H9 (cell line): ENCODE measurements at places on chromosomes 2 and 18.
A peak's percentile ranks its signal among the peaks of the same experiment; 100 is the strongest.

DNA sequence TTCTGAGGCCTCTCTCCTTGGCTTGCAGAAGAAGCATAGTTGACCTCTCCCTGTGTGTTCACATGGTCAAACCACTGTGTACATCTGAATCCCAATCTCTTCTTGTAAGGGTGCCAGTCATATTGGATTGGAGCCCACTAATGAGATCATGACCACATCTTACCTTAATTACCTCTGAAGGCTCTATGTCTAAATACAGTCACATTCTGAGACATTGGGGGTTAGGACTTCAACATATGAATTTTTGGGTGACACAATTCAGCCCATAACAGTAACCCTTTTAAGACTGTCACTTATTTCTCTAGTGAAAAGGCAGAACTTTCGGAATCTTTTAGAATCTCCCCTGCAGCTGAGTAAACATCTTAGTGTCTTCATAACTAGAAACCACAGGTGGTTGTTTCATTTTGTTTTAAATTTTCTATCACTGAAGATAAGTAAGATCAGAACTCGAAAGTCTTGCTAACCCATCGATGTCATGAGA, 33.3 kb downstream of the BMP10 start:
- DNase-seq, result no peak

GRCh38 chr2:216634370-216635148, 1.3 kb downstream of the IGFBP2 start:
- no peak for DNase-seq

DNA sequence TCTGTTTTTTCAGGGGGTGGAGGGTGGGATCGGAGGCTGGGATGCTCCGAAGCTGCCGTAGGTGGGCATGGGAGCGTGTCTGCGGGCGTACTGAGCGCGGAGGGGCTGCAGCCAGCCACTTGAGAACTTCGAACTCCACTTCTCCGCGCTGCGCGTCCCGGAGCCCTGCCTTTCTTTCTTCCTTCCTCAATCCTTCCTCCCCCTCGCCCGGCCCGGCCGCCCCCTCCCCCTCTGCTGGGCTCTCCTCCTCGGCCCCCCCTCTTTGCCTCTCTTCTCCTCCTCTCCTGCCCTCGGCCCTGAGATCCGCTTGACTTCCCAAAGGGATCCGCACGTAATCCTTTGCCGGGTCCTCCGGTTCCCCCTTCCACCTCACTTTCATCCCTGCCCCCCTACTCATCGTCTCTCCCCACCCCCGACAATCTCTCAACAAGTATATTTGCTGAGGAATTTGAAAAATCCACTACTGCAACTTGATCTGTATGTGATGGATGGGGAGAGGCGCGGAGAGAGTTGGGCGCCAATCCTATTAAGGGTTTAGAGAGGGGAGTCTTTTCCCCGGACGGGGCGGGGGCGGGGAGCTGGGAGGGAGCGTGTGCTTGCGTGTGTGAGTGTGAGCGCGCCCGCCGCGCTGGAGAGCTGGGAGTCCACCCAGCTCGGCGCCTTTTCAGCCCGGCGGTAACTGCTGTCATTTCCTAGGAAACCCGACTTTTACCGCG, 1.1 kb downstream of the GLI2 start:
- DNase-seq, result peak; percentile 72

DNA sequence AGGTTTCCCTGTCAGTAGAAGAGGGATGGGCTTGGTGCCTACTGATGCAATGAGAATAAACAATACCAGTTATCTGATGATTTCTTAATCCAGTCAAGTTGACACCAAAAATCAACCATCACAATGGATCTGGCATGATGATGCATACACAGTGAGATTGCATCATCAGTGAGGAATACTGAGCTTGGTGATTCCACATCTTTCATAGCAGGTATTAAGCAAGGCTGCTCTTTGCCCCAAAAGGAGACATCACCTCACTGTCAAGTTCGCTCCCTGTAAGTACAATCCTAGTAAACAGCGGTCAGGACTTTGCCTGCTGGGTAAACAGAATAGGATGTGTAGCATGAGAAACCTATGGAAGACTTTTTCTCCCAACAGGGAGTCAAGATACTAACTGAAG, 282.7 kb upstream of the CDH2 start:
- DNase-seq, result no peak

GRCh38 chr2:50315336-50315735, 716.6 kb downstream of the NRXN1 start:
- no peak for DNase-seq

DNA sequence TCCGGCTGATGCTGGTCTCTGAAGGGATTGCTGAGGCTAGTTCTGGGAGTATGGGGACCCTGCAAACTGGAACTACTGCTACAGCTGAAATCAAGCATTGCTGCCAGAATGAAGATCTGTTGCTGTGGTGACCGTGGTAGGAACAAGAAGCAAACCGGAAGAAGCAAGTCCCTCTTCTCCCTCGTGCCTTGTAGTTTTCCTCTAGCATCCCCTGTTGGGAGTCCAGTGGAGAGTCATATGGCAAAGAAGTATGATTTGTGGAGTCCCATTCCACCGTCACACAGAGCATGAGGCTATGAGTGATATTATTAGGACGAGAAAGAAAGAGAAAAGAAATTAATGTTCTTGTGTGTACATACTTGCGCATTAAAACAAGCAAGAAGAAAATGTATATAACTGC, 138.8 kb upstream of the SP5 start:
- no peak for DNase-seq

- no peak for DNase-seq
Measured at GRCh38 chr18:58955738-58956137, 91.1 kb downstream of the ZNF532 start.

DNA sequence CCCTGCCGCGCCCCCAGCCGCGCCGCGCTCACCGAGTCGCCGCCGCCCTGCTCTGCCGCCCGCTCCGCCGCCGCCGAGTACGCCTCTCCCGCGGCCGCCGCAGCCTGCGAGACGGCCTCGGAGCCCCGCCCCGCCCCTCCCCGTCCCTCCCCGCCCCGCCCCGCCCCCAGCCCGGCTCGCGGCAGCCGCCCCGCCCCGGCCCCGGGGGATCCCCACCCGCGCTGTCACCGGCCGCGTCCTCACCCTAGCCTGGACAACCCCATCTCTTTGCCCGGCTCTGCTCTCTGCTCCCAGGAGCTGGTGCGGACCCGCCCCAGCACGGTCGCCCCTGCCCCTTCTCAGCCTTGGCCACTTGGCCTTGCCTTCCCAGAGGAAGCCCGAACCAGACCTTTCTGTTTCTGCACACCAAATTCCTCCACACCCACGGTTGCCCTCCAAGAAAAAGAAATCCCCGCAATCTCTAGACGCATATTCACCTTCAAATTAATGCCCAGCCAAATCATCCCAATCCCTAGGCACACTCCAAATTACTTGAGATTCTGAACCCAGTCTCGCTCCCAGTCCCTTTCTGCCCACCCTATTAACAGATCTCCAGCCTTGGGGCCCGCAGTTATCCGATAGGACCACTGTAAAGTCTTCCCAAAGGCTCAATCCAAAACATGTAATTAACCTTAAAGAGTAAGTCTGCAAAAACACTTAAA, at the start of gene CYRIA:
Gene CYRIA (minus strand): TSS at position 87 of the 701 bp plus-strand sequence. CDS start 77,715 bp downstream, outside the sequence.
- peak; percentile 61 for DNase-seq

DNA sequence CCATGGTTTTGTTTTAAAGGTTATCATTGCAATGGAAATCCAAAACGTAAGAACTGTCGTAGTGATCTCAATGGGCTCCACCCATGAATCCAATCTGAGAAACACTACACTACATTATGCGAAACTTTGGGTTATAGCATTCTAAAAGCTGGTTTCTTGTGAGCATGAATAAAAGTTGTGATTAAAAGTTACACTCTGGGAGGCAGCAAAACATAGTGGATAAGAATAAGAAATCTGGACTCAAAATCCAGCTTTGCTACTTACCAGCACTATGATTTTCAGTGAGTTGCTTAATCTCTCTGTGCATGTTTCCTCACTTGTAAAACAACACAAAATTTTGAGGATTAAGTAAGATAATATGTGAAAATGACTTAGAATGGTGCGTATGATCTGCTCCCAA, 25.7 kb upstream of the THOC1 start:
- DNase-seq, result no peak

GRCh38 chr2:80338794-80339193, 34.2 kb upstream of the LRRTM1 start:
- DNase-seq, result no peak

DNA sequence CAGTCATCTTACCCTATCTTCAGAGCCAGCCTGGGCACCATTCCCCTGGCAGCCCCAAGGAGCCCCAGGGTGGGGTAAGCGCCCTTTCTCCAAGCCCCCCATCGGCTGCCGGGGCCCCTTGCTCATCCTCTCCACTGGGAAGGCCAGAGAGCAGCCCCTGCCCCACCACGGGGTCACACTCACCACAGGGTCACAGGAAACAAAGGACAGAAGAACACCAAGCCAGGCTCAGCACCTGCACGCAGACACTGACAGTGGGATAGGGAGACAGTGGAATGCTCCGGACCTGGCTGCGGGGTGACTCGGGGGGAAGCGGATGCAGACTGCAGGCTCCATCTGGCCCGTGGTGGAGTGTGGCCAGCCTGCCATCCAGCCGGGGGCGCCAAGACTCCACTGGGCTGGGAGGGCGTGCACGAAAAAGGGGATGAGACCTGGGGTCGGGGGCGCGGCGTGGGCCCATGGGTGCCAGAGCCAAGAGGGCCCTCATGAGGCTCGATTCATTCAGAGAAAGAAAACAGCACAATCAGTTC, 21.1 kb downstream of the HDAC4 start:
- no peak for DNase-seq

DNA sequence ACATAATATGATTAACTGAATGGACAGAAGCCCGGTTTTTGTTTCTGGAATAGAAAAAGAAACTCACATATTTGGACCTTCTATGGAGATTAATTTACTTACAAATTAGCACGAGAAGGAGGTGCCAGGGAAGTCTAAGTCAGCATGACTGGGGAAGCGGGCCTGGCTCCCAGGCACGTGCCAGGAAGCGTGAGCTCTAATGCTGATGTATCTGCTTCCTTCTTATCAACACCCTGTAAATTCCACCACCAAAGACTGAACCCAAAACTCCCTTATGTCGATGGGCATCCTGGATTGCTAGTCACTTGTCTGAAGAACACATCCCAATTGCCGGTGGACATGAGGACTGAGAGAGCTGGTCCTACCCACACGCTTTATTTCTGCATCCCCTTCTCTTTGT, 134.5 kb downstream of the GALNT14 start:
- no peak for DNase-seq

GRCh38 chr2:203811491-203812221, 55.9 kb upstream of the CTLA4 start:
- DNase-seq, result no peak

- no peak for DNase-seq
Measured at GRCh38 chr2:174675615-174676014, 78.0 kb upstream of the WIPF1 start.

DNA sequence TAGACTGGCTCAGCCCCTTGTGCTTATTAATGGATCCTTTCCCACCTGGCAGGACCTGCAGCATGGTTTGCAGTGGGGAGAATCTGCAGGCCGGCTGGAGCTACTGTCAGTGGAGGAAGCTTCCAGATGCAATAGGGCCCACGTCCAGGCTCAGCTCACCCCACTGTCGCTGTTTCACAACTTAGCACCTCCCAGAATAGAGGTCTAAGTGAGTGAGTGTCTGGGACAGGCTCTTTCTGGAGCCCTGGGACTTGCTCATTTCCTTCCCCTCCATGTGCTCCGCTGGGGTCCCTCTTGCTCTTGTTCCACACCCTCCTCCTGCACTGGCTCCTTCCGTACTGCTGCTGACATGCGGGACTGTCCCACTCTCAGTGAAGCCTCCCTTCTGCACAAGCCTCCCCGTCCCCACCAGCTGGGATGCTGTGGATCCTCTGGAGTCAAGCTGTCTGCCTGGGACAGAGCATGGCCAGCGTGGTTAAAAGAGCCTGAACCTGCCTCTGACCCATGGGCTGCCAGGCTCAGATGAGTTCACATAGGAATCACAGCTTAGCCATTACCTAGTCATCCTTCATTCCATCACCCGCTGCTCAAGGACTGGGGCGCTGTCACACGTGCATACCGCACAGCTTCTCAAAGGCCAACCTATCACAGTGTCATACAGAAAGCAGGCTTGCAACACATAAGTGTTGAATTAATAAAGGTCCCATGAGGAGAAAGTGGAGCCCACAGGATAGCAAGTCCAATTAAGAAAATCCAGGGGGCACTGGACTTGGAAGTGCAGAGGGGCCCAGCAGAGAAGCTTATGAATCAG, 135.9 kb downstream of the ACKR3 start:
- DNase-seq, result no peak

DNA sequence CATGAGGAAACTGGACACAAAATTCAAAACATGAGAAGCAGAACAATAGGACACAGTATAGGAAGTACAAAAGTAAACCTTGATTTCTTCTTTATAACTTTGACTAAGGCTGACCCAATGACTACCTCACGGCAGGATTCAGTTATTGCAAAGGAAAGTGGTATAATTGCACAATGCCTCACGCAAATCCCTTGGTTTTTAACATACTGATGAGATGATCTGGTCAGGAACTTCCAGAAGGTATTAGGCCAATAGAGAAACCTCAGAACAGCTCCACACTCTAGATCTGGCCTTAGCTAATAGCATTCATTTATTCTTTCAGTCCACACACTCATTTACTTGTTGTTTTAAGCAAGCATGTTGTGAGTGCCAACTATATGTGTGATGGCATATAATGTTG, 1526.9 kb upstream of the ACVR2A start:
- DNase-seq, result no peak

DNA sequence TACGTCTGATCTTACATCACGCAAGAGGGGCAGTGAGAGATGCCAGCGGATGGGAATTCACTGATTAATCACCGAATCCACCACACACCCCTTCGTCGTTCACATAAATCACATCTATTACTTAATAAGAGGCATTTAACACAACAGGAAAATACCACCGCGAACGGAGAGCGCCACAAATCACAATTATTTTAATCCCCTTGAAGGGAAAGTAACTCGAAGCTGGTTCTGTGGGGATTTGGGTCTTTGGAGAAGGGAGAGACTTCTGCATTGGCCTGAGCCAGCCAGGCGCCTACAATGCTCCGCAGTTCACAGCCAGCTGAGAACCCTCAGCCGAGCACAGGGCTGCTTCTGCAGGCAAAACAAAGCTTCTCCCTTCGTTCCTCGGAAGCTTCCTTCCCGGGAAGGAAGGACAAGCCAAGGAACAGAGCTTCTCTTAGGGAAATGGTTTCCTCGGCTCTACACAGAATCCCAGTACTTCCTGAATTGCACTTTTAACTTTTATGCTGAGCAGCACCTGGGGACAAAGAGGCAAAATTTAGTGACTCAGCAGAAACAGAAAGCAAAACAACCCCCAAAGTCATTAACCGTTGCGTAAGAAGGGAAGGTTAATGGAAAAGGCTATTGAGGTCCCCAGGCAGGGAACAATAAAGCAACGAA, at the start of gene LRP1B:
Gene LRP1B (minus strand): TSS at position 7 of the 660 bp plus-strand sequence. CDS start 287 bp downstream, outside the sequence.
- peak; percentile 53 for DNase-seq

GRCh38 chr2:241539616-241540374, 18.8 kb upstream of the BOK start:
- no peak for DNase-seq

- no peak for DNase-seq
Measured at GRCh38 chr2:80061881-80062280, 242.7 kb downstream of the LRRTM1 start.

- DNase-seq, result no peak
Measured at GRCh38 chr2:65658881-65659280, 226.5 kb upstream of the SPRED2 start.
